ENCODE measurements at places on chromosomes 6 and 20. TPM values are rescaled to one million over a fixed set of nuclear protein-coding genes. Genes with fewer than 3 reads are reported as not detected.

IMPG1 gene
- total RNA-seq = not detected

NTSR1 gene
- total RNA-seq = not detected

DNA sequence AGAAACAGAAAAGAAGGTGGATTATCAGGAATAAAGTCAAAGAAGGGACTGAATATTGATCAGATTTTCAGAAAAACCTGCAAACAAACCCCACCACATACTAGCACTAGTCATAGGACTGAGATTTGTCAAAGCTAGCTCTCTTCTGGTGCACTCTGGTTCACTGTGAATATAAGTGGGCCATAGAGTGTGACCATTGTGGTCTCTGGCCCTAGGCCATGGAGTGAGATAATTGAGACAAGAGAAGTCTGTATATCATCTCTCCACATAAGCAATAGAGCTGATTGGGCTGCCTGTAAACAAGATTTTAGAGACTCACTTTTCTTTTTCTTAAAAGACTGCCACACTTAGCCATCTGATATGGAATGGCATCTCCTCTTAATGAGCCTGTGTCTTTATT is 247.2 kb downstream of the LAMA2 start:
- no peak for DNase-seq

SLC17A2 gene
- not detected for total RNA-seq

GRCh38 chr6:64266351-64266821 is 630.8 kb downstream of the PHF3 start:
- no peak for DNase-seq

SLC32A1 gene
- not detected for total RNA-seq

- DNase-seq = no peak
Measured at GRCh38 chr6:155678361-155678760, 222.7 kb upstream of the NOX3 start.

DNA sequence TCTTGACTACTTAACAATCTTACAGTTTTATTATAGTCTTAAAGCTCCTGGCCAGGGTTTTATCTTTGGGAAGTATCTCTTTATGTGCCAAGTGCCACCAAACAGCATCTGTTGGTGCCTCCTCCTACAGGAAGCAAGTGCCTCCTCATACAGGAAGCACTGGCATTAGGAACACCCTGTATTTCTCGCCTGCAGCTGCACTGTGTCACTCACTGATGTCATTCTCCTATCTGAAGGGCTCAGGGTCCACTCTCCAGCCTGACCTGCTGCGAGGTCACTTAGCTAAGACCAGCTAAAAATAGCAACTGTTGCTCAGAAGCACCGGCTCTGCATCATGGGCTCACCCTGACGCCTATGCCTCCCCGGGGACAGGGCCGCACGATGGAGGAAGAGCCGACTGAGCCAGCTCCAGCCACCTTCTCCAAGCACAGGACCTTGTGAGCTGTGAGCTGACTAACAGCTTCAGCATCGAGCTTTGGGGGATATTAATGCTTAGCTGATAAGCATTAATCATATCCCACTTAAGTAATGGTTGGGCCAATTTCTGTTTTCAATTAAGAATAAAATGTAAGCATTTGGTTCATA is 66.3 kb upstream of the CD93 start:
- DNase-seq = no peak

DNA sequence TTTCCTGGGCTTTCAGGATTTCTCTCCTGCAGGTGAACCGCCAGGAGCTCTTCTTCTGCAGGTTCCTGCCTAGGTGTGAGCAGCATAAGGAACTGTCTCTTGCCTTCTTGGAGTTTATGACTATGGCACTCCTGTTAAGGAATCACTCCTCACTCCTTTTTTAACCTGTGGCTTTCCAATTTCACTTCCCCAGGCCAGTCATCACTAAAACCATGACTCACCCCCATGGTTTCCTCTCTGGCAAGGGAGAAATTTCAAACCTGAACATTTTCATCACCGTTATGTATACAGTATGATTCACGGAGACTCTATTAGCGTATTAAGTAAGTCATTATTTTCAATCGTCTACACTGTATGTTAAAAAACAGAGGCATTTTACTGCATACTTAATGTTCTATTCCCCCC is 78.2 kb upstream of the ARID1B start:
- no peak for DNase-seq

SH3BGRL2 gene
- total RNA-seq = 0.51 TPM

GRCh38 chr6:155274533-155274932 is 10.7 kb downstream of the CLDN20 start:
- no peak for DNase-seq

GRCh38 chr20:56865055-56865454 is 235.9 kb downstream of the TFAP2C start:
- DNase-seq = no peak

UST gene
- total RNA-seq = 1.3 TPM

SLC44A4 gene
- 0.60 TPM for total RNA-seq

DNA sequence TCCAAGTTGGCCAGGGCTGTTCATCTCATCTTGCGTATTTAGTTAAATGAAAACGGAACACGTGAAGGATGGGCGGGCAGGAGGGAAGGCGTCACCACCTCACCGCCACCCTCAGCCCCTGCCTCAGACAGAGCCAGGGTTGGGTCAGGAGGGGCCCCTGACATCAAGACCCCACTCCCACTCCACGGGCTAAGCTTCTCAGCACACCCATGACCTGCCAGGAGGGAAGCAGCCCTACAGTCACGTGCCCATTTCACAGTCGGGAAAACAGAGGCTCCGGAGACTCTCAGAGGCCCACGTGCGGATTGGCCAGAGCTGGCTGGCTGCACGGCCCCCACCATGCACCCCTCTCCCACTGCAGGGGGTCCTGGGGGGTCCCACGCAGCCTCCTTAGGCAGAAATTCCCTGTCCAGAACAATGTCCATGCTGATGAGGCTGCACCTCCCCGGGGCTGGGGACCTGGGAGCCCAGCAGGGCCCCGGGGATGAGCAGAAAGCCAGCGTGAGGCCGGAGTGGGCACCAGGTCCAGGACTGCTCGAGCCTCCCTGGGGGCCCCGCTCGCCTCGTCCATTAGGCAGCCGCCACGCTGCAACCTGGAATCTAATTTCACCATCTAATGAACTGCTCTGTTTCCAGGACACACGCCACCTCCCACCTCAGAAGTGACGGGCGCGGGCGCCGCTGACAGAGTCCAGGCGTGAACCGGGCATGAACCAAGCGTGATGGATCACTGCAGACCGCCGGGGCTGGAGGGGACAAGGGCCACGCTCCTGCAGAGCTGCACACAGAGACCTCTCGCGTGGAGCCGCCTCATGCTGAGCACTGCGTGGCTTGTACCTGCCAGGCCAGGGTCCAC is 15.8 kb downstream of the KCNQ2 start:
- no peak for DNase-seq

- no peak for DNase-seq
Measured at GRCh38 chr6:138219398-138219797, 1.1 kb upstream of the PBOV1 start.

GRCh38 chr6:125252891-125253290 is 48.9 kb downstream of the HDDC2 start:
- no peak for DNase-seq

GRCh38 chr6:163915131-163915530 is 500.6 kb downstream of the QKI start:
- no peak for DNase-seq

TRIM15 gene
- total RNA-seq = not detected

GRCh38 chr20:50098259-50098658 is 14.7 kb downstream of the UBE2V1 start:
- no peak for DNase-seq

DNA sequence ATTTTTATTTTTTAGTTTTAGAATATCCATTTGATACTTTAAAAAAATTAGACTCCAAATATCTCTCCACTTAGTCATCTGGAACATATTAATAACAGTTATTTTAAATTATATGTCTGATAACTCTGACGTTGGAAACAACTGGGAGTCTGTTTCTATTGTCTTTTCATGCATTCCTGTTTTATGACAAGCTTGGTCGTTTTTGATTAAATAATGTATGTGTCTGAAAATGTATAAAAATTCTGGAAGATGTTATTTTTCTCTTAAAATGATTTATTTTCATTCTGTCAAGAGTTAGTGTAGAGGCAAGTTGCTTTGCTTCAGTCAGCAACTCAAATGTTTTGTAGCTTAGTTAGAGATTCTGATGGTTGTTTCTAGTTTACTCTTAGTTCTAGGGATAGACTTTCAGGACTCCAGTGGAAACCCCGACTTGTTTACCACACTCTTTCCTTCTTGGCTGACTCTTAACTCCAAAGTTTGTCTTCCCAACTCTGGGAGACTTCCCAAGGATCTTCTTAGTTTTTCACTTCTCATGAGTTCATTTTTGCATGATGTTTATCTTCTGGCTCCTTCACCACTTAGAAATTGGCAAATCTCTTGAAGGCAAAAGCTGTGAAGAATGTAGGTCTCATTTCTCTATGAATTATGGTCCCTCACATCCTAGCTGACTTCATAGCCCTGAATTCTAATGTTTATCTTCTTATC is 190.9 kb downstream of the LAMA2 start:
- DNase-seq = no peak

COL12A1 gene
- 0.40 TPM for total RNA-seq

GRCh38 chr6:75467966-75468365 is 25.6 kb downstream of the FILIP1 start:
- DNase-seq = no peak

BACH2 gene
- total RNA-seq = 111 TPM

CNBD2 gene
- 4.9 TPM for total RNA-seq

GRCh38 chr6:108875161-108875555 is 26.9 kb downstream of the ARMC2 start:
- DNase-seq = no peak

- no peak for DNase-seq
Measured at GRCh38 chr6:124479991-124480430, 482.2 kb upstream of the RNF217 start.

- no peak for DNase-seq
Measured at GRCh38 chr20:37316775-37317170, 27.3 kb downstream of the MANBAL start.

- DNase-seq = peak; percentile 42
Measured at GRCh38 chr20:33674294-33675135, at the start of gene NECAB3. Gene NECAB3, minus strand, starts transcription at chr20:33674428. Its CDS starts 76 bp downstream, at chr20:33674352.

OR2H1 gene
- total RNA-seq = not detected

DNA sequence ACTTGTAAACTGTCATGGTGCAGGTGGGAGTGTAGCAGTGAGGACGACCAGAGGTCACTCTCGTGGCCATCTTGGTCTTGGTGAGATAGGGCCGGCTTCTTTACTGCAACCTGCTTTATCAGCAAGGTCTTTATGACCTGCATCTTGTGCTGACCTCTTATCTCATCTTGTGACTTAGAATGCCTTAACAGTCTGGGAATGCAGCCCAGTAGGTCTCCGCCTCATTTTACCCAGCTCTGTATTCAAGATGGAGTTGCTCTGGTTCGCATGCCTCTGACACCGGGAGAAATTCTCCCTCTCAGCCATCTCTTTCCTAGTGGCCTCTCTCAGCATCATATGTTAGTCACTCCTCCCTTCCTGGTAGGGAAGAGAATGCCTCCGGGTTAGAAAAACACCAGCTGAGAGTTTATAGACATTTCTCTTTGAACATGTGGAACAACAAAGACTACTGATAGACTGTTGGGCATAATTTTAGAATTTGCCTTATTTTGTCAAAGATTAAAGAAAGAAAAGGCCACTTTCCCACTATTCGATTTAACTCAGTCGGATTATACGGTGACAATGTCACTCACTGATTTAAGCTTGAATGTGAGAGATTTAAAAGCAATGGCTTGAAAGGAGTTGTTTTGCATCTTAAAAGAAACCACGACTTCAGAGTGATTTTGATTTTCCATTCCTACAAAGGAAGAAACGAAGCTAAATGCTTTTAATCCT is 67.9 kb upstream of the SNX9 start:
- no peak for DNase-seq

GRCh38 chr6:163389354-163389753 is 25.2 kb upstream of the QKI start:
- DNase-seq = no peak

GRCh38 chr6:169866140-169866534 is 114.7 kb downstream of the ERMARD start:
- DNase-seq = no peak
